ENCODE measurements at places on chromosomes 1 and 21.

DNA sequence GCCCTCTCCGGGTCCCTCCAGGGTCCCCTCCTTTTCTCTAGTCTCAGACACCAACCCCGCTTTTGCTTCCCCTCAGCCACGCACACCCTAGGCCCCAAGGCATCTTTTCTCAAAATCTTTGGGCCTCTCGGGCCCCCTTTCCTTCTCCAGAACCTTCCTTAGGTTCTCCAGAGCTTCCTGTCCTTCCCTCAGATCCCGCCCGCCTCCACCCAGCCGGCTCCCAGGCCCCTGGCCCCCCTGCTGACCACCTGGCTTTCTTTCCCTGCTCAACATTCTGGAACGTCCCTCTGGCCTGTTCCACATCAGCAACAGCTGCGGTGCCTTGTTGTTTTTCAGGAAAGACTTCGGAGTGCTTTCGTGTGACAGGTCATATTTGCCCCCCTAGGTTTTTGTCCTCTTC lies 1.2 kb downstream of the ZDHHC18 start:
- DNase-seq = no peak

DNA sequence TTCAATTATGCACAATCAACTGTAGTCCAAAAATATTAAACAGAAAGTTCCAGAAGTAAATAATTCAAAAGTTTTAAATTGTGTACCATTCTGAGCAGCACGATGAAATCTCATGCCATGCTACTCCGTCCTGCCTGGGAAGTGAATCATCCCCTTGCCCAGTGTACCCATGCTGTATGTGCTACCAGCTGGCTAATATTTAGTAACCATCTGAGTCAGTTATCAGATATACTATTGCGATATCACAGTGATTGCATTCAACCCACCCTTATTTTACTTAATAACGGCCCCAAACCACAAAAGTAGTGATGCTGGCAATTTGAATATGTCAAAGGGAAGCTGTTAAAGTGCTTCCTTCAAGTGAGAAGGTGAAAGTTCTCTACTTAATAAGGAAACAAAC lies 56.2 kb downstream of the EVI5 start:
- peak; percentile 47 for DNase-seq

GRCh38 chr1:160080381-160081100 lies 797 bp upstream of the KCNJ9 start:
- DNase-seq = no peak

DNA sequence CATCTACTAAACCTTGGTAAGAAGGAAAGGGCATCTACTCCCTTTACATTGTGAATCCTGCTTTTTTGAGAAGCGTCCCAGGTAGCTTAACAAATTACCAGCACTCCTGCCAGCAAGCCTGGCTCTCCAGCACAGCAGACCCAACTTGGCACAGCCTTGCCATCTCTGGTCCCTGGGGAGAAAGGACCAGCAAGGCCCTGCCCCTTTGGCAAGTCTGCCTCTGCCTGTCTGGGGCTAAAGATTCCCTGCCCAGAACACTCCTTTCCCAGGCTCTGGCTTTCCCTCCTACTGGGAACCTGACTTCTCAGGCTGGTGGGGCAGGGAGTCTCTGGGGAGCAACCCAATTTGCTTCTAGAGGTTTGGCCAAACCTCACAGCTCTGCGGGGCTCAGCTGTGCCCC lies 68.5 kb downstream of the ATP2B4 start:
- no peak for DNase-seq

GRCh38 chr1:161817176-161817730 lies 51.1 kb downstream of the ATF6 start:
- DNase-seq = no peak

- peak; percentile 69 for DNase-seq
Observed at GRCh38 chr1:216005916-216006315, 417.3 kb downstream of the USH2A start.

GRCh38 chr1:103230061-103230460 lies 121.7 kb upstream of the COL11A1 start:
- DNase-seq = no peak

GRCh38 chr1:153312570-153313186 lies at the start of gene PGLYRP3:
Gene PGLYRP3, minus strand, starts transcription at chr1:153312952. Its CDS starts 2,287 bp downstream, at chr1:153310665.
- DNase-seq = no peak

Data from kidney tubule cell (primary cell).